Substantia nigra (tissue), 51 donors: ENCODE measurements at places on chromosomes 3 and 15.

- no peak for DNase-seq
Measured at GRCh38 chr3:161793194-161793930, 296.8 kb downstream of the OTOL1 start.

DNA sequence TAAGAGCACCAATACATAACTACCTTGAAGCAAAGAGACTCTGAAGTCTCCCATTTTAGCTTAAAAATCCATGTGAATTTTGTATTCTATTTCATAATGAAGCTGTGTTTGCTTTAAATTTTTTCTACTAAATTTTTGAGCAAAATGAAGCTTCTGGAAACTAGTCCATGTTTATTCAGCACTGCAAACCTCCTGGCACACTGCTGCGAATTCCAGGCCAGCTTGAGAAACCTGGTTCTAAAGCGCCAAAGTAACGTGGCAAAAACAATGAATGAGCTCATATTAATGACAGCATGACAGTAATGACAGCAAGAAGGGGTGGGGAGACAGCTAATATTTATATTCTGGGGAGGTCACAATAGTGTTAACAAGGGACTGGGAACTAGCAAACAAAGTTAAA, 25.7 kb downstream of the CEP152 start:
- no peak for DNase-seq

DNA sequence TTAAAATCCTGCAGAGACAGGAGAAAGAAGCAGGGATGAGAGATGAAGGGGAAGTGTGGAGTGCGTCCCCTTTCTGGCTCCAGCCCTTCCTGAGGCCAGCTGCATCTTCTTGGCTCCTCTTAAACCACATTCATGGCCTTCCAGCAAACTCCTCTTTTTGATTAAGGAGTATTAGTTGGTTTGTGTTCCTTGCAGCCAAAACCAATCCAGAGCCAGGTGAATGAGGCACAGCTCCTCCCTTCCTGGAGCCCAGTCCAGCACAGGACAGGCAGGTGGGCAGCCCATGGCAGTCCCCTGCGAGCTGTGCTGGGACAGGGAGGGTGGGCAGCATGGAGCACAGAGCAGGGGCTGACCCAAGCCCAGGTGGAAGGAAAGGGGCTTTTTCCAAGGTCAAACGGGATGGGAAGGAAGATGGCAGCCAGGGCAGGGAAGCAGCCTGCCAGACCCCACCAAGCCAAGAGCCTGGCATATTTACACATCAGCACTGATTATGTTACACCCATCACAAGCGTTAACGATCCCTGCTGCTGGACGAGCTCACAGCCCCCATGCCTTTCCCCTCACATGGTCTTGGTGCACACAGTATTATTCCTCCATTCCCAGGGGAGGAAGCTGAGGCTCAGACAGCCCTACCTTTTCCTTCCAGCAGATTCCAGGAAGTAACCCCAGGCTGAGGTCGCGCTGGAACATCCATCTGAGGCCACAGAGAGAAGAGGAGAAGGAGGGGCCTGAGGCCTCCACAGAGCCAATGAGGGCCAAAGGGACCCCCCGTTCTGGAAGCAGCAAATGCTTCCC, 175.6 kb downstream of the SMAD6 start:
- no peak for DNase-seq

GRCh38 chr3:11641683-11642430, 1.9 kb downstream of the VGLL4 start:
- no peak for DNase-seq

DNA sequence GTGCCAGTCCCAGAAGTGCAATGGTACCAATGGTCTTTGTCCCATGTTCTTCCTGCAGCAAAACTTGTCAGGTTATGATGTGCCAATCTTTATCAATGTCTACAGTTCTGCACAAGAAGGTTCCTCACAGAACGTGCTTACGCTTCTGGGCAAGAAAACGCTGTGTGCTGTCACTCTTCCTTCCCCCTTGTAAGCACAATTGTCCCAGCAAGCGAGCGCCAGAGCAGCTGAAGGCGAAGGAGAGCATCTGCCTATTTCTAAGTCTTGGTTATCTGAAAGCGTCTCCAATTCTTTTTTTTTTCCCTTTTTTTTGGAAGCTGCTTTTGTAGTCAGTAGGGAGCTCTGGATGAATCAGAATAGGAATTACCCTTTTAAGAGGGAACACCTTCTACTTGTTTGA, 514.4 kb downstream of the FGF12 start:
- no peak for DNase-seq

GRCh38 chr3:44522494-44522933, 32.5 kb upstream of the ZKSCAN7 start:
- DNase-seq = no peak

DNA sequence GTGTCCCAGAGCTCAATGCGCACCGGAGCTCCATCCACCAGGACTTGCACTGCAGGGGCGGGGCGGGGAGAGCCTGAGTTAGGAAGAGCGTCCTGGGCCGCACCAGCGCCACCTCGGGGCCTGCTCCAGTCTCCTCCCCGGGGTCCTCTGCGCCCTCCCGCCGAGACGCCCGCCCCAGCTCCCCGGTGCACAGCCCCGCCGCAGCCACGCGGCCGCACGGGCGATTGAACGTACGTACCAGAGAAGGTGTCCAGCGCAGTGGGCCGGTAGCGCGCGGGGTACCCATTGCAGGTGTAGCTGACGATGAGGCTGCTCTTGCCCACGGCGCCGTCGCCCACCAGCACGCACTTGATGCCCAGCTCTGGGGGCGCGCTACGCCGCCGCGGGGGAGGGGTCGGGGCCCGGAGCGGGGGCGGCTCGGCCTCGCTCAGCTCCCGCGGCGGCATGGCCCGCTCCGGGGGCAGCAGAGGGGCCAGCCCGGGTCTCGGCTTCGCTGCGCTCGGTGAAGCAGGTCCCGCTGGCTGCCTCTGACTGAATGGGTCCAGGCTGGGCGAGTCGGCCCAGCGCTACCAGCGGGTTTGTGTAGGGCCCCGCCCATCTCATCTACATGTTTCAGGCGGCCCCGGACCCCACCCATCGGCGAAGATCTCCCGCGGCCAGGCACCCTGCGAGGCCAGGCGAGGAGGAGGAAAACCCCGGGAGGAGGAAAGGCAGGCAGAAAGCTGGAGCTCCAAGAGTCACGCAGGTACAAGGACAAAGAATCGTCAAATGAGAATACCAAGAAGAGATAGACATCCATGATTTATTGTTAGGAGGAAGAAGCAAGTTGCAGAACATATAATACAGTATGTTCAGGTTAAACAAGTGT, at the start of gene RHOV:
RHOV (minus strand) TSS at position 541 of the 868 bp plus-strand sequence; CDS start at position 446, 95 bp downstream.
- no peak for DNase-seq

GRCh38 chr3:24741506-24741905, 246.9 kb upstream of the THRB start:
- DNase-seq = no peak

GRCh38 chr3:113659101-113659541, 37.3 kb downstream of the USF3 start:
- no peak for DNase-seq

- DNase-seq = no peak
Measured at GRCh38 chr3:193996221-193996620, 139.7 kb upstream of the HES1 start.

- DNase-seq = peak; percentile 22
Measured at GRCh38 chr15:89057506-89058133, 30.6 kb upstream of the ABHD2 start.

GRCh38 chr3:86792316-86792715, 198.6 kb downstream of the VGLL3 start:
- DNase-seq = no peak

- no peak for DNase-seq
Measured at GRCh38 chr3:178159691-178160220, 376.5 kb upstream of the KCNMB2 start.

DNA sequence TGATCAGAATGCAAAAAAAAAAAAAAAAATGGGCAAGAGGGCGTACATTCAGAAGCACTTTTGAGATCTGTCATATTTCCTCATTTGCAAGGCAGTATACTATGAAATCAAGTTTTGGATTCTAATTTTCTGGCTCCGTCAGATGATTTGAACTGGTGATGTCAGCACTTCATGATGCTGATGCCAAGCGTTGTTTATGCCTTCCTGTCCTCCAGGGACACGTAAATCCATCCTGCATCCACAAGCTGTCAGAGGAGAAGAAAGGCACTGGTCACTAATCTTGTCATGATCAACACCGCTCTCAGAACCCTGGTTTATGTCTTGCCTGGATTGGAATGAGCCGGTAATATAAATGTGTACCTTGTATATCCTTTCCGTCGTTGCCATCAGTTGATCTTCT, 152.1 kb upstream of the EPHA3 start:
- no peak for DNase-seq

GRCh38 chr3:37015642-37016041, 22.3 kb downstream of the MLH1 start:
- DNase-seq = no peak

GRCh38 chr3:157423337-157423736, 13.3 kb upstream of the PTX3 start:
- no peak for DNase-seq

DNA sequence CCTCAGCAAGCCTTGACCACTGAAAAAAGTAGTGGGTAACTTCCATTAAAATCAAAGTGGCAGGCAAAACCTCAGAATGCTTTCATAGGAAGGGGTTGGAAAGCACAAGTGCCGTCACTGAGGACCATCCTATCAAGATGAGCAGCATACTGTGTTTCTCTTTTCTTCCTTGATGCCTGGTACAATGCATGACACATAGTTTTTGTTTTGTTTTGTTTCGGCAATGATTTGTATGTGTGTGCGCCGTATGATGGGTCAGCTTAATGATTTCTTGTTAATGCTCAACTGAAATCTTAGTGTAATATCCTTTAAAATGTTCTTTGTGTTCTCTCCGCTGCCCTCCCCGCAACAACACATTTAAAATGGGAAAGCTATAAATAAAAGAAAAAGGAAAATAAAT, 476.4 kb upstream of the KCNMB2 start:
- no peak for DNase-seq
